Stimulated activated CD4-positive, alpha-beta T cell treated with anti-CD3 and anti-CD28 coated beads, TNF-alpha, amount 100 ng/mL, for 48 hours (primary cell): ENCODE measurements at places on chromosomes 2 and 18.

- DNase-seq = no peak
Observed at GRCh38 chr2:88667219-88667618, 24.3 kb upstream of the RPIA start.

DNA sequence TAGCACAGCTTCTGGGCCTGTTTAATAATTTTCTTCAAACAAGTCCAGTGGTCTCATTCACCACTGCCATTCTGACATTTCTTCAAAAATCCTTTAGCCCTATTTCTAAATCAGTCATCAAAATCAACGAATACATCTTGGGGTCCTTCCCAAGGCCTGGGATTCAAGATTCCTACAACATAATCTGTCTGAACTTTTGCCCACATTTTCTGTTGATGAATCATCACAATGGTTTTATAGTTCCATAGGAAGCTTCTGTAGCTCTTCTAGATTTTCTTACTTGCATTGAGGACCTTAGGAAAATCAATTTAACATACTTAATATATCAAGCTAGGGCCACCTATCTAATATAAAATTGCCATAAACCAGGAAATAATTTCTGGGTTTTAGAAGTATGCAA is 811.8 kb upstream of the ACVR2A start:
- no peak for DNase-seq

DNA sequence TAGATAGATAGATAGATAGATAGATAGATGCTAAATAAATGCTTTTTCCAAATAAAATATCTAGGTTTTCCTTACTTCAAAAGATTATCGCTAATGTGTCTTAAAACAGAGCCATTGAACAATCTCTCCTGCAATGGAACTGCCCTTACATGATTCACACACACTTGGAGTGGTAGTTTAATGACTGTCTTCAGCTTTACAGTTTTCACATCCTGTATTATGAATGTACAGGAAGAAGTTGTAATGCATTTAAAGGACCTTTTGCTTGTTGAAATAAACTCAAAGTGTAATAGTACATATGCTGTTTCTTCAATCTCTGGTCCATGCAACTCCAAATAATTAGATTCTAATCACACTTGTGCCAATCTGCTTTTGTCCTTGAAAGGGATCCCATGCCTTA is 797.6 kb upstream of the CDH2 start:
- DNase-seq = no peak

DNA sequence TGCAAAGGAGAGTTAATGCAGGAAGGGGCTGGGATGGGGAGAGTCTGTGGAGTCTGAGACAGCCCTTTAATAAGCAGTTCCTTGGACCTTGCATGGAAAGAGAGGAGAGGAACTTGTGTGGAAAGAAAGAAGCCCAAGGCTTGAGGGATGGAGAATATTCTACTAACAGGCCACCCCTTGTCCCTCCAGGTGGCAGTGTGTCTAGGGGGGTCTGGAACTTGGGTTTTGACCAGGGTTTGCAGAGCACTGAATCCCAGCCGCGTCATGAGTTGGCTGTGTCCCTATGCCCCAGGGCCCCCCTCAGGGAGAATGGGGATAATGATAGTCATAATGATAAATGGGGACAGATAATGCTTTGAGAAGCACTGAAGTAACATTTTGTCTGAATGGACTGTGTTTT is 15.0 kb downstream of the TCF7L1 start:
- no peak for DNase-seq

DNA sequence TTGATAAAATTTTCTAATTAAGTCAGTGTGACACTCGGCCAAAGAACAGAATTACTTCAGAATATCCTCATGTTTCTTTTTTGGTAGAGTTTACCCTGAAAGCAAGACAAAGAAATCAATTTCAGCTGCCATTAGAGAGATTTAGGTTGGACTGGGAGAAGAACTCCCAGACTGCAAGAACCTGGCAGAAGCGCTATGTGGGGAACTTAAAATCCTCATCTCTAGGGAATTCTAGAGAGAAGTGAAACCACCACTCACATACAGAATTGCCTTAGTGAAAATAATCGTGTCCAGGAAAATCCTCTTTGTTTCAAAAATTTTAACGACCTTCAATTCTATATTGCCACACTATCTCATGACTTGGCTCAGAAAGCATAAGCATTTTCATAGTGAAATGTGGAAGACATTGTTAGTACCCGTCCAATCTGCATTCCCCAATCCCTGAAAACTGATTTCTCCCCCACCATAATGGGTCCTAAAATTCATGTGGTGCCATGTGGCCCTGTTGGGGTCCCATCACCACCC is 297.3 kb upstream of the MEIS1 start:
- no peak for DNase-seq

DNA sequence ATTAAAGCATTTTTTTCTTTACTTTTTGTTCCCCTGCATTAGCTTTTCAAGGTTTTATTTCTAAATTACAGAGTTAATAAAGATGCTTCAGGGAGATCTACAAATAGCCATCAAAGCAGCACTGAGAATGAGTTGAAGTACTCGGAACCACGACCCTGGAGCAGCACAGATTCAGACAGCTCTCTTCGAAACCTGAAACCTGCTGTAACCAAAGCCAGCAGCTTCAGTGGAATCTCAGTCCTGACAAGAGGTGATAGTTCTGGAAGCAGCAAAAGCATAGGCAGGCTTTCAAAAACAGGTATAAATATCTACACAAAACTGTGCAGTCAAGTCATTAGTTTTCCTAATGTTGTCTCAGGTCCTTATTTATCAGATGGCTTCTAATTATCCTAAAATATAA is 102.8 kb upstream of the UBXN4 start:
- no peak for DNase-seq
